NCI-H345 (cell line): ENCODE measurements at places on chromosomes 7 and 10.

GRCh38 chr10:79044846-79045245, 23.9 kb upstream of the ZMIZ1 start:
- DNase-seq, result no peak

GRCh38 chr7:101612885-101613515, 16.1 kb downstream of the MYL10 start:
- DNase-seq, result no peak

DNA sequence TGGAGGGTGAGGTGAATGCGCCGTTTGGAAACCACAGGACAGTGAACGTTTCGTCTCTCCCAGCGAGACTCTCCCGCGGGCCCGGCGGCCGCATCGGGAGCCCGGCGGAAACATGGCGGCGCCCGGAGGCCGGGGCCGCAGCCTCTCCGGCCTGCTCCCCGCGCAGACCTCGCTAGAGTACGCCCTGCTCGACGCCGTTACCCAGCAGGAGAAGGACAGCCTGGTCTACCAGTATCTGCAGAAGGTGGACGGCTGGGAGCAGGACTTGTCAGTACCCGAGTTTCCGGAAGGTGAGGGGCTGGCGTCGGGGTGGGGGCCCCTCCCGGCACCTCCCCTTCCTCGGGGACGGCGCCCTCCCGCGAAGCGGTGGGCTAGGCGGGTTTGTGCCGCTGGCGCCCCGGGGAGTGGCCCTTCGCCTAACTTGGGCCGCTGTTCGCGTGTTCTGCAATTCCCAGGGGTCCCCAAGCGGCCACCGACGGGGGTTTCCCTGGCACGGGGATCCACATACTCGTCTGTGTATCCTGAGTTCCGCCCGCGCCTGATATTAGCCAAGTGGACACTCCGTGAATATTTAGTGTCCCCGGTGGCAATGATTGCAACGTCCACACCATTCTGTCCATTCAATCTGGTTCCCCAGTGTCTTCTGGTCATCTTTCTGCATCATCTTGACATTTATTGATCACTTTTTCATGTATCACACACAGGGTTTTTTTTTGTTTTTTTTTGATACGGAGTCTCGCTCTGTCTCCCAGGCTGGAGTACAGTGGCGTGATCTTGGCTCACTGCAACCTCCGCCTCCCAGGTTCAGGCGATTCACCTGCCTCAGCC, 514 bp downstream of the NHLRC2 start:
- peak; percentile 51 for DNase-seq

- no peak for DNase-seq
These were observed 354.3 kb downstream of the KCNMA1 start for GRCh38 chr10:77283326-77283725.

DNA sequence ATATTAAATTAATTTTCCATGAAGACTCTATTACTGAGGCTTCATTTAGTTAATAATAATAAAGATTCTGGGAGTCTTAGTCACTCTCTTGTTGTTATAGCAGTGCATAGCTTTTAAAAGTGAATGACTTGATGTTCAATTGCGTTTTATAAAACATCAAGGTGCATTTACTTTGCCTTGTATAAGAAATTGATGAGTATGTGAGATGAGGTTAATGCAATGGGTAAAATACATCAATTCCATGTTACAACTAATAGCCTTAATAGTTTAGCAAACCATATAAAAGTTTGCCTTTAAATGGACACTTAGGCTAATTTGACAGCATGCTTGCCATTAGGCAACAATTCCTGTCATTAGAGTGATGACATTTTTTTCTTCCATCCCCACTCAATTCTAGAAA, 173.6 kb upstream of the TEX47 start:
- no peak for DNase-seq

- peak; percentile 23 for DNase-seq
These were observed 453 bp downstream of the URGCP start for GRCh38 chr7:43905956-43906330.

GRCh38 chr7:100878685-100879084, 3.8 kb downstream of the SRRT start:
- no peak for DNase-seq

DNA sequence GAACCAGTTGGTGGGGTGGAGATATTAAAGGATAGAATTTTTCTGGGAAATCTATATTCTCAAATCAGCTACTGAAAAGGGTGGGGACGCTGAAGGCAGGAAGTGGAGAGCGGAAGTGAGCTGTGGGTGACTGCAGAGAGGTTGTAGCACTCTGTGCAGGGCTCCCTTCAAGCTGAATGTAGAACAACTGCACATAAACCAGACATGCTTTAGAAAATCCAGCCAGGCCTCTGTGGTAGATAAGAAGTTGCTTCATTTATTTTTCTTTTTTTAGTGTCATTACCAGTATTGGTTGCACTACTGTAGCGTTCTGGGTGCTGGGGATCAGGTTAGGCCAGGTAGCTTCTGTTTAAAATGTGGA, 127.8 kb downstream of the CELF2 start:
- no peak for DNase-seq

- DNase-seq, result no peak
These were observed 40.0 kb upstream of the PFKFB3 start for GRCh38 chr10:6162589-6163356.

DNA sequence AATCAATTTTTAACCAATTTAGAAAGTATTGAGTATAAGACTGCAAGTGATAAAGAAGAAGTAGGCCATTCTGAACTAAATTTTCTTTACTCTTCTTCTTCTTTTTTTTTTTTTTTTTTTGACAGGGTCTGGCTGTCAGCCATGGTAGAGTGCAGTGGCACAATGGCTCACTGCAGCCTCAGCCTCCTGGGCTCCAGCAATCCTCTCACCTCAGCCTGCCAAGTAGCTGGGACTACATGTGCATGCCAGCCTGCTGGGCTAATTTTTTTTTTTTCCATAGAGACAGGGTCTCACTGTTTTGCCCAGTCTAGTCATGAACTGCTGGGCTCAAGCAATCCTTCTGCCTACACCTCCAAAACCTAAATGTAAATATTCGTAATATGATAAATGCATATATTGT, 63.2 kb downstream of the DGKB start:
- DNase-seq, result peak; percentile 56

DNA sequence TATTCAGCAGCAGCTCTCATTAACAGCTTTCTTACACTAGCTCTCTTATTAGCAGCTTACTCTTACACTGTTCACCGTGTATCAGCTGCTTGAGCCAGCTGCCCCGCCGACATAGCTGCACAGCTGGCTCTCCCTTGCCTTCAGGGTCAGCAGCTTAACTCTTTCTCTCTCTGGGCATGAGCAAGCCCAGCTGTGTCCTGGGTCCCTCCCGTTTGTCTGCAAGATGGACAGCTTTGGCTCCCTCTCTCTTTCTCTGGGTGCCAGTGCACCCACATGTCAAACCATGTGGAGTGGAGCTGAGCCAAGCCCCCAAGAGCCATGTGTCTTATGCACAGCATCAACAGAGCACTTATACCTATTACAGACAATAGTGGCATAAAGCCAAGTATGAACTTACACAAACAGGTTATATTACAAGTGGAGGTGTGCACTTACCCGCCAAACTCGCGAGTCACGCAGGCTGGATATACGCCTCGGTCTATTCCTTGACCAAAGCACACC, 35.7 kb upstream of the MTPAP start:
- peak; percentile 27 for DNase-seq

DNA sequence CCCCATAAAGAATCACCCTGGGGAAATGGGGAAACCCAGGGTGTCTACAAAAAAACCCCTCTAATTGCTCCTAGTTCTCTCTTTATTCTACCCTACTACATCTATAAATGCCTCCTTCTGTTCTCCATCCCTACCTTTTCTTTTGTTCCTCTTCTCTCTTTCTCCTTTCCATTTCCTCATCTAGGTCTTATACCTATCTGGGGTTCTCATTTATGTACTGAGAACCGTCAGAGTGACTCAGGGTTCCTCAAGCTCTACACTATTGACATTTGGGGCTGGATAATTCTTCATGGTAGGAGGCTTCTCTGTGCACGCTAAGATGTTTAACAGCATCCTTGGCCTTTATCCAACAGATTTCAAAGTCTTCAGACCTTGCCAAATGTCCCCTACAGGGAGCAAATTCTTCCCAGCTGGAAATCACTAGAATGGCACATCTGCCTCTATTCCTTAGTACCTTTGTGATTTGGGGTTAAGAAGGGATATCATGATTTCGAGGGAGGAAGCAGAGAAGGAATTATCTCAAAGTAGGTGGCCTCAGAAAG, 137.4 kb upstream of the PTN start:
- DNase-seq, result no peak

DNA sequence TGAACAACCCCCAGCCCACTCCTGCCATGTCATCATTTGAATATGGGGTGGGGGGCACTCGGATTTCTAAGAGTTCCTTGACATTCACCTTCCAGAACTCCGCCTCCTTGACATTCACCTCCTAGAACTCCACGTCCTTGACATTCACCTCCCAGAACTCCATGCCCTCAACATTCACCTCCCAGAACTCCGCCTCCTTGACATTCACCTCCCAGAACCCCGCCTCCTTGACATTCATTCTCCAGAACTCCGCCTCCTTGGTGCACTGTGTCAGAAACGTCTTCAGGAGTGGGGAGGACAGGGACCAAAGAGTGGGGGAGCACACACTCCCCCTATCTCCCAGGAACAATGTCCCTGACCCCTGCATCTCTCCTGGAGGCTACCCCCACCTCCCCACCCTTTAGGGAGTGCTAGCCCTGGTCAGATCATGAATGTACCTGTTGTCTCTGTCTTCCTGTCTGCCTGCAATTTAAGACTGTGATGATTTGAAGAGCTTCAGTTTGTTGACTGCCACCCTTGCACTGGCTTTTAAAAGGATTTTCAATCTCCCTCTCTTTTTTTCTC, 110.1 kb downstream of the NPTX2 start:
- DNase-seq, result no peak

DNA sequence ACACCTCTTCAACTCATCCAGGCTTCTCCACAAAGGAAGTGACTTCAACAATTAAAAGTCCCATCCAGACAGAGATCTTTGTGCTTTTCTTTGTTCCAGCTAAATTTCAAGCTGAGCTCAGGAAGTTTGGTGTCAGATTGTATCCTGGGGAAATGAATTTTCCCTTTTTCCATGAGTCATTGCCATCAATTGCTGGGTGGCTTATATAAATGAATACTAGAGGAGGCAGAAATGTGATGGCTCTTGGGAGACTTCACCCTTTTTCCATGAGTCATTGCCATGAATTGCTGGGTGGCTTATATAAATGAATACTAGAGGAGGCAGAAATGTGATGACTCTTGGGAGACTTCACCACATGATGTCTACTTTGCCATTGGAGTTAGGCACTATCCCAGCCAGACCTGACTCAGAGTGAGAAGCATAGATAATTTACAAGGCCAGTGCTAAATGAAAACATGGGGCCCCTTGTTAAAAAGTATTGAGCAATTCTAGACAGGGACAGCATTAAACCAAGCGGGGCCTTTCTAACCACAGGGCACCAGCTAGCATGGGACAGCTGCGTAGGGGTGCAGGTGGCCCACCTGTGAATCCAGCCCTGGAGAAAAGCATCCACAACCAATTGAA, 339.2 kb upstream of the PODXL start:
- peak; percentile 64 for DNase-seq

- no peak for DNase-seq
These were observed 674 bp upstream of the OSBPL3 start for GRCh38 chr7:24980534-24981170.

GRCh38 chr10:78663721-78664120, 405.0 kb upstream of the ZMIZ1 start:
- DNase-seq, result no peak

DNA sequence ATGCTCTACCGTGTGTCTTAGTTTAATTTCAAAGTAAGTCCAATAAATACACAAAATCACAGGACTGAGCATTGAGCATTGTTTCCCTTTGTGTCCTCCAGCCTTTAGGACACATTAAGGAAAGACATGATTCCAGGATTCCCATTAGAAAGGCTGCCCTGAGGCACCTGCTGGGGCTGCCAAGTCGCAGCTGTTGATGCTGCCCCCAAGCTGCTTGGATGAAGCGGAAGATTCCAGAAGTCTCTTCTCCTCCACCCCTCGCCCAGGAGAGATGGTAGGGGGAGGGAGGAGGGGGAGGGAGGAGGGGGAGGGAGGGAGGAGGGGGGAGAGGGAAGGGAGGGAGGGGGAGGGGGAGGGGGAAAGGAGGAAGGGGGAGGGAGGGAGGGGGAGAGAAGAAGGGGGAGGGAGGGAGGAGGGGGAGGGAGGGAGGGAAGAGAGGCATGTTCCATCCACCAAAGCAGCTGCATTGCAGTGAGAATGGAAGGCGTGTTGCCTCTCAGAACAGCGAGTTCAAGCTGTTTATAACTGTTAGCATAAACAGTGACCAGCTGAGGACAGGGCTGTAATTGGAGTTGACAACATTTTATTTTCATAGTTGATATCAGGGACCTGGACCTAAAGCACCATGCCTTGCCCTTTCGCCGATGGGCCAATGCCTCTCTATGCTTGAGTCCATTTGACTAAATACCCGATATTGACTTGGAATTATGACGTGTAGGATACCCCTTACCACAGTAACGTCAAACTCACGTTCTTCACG, 67.3 kb downstream of the DIP2C start:
- DNase-seq, result no peak
